ENCODE measurements at places on chromosomes 2 and 18.

DNA sequence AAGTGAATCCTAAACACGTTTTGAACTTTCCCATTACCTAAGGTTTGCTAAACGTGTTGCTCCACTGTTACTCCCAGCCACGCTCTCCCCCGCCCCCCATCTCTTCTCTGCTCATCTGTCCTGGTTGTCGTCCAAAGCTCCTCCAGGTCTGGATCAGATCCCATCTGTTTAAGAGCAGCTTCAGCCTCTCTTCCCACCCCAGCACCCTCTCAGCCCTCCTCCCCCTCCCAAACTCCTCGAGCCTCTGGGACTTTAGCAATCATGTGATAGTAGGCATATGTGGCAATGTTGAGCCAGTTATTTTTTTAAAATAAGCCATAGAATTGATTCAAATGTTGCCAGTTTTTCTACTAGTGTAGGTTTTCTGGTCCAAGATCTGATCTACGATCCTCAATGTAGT is 20.0 kb upstream of the LPIN1 start:
- ATAC-seq: no peak

GRCh38 chr2:30862054-30862651 is 54.9 kb upstream of the CAPN13 start:
- no peak for ATAC-seq

DNA sequence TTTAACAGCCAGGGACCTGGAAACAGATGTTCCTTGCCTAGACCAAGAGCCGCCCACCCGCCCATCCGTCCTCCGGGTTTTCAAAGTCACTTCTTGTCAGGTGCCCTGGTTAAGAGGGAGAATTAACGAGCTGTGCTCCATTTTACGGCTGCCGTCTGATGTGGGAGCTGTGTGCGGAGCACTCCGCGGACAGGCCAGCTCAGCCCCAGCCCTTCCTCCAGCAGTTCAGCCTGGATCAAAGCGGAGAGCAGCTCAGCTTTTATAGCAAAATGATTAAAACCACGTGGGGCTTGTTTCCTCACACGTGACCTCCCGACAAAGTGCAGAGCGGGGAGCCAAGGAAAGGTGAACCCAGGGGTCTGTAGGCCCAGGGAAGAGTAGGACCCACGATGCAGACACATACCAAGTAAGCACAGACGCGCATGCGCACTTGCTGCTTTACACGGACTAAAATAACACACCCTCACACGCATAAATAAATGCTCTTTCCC is 46.1 kb upstream of the PKDCC start:
- ATAC-seq: no peak

- no peak for ATAC-seq
Measured at GRCh38 chr2:204827701-204828590, 282.7 kb downstream of the PARD3B start.

DNA sequence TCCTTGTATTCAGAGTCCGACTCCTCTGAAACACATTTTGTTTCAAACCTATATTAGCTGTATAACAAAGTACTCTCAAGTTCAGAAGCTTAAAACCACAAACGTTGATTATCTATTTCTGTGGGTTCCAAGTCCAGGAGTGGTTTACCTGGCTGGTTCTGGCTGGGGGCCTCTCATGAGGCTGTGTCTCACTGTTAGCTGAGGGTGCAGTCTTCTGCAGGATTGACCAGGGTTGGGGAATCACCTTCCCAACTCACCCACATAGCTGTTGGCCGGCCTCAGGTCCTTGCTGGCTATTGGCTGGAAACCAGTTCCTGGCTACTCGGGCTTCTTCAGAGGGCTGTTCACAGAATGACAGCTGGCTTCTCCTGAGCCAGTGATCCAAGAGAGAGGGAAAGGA is 18.0 kb upstream of the ATIC start:
- no peak for ATAC-seq

GRCh38 chr18:34866310-34866709 is 156.2 kb downstream of the DTNA start:
- ATAC-seq: peak; percentile 86

DNA sequence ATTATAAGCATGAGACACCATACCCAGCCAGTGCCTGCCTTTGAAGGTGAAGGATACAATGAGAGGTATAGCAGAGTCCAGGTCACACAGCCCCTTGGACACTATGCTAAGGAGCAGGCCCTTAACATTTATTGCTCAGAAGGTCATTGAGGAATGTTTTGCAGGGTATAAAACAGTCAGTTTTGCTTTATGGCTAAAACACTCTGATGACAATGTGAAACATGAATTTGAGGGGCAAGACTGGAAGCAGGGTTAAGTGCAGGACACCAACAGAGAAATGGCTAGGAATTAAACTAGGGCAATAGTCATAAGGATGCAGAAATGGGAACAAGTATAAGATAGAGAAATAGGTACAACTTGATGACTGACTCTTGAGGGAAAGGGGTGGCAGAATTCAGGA is 141.1 kb downstream of the METTL4 start:
- ATAC-seq: no peak

DNA sequence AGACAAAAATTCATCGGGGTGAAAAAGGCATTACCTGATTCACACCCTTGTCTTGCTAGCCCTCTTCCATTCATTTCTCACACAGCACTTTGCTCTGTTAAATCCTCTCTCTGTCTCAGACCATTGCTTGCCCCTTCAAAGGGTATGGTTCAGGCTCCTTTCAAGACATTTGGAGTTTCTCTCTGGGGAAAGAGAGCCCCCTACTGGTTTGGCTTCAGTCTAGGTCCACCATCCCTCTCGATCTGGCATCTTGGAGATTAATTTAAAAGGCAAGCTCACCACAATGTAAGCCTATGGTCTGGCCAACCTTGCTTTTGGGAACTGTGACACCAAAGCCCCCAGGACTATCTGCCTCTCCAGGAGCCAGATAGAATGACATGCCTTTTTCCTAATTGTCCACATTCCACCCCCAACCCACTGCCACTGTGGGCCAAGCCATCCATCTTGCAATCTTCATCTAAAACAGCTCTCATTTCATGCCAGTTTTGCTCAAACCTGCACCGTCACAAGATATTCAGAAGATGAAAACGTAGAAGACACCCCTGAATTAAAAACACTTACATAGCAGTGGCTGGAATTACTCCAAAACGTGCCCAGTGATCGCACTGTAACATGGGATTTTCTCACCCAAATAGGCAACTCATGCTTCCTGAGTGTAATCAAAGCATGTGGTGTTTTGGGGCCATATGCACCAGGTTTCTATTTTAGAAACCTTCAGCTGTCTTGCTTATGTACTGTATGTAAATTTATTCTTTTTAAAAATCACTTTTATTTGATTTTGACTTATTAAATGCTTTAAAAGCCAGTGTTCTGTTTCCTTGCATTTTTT is 93.9 kb downstream of the FARSB start:
- peak; percentile 78 for ATAC-seq
